NCI-H2029 treated with DMSO at 0.1 percent for 48 hours (cell line): ENCODE measurements at places on chromosomes 1 and 21.

DNA sequence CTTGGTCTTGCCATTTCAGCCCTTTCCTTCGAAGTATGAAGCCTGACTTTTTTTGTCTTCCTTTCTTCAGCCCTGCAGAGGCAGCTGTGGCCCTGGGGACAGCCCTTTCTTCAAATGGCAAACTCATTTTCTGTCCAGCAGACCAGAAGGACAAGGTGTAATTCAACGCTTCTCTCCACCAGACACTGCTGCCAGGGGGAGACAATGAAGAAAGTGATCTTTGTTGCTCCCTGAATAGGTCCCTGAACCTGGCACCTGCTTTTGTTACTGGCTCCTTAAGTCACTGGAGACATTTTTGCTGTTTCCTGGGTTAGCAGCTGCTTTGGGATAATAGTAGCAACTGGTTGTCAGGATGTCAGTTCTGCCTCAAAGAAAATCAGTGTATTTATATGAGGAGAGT, 50.8 kb upstream of the MACF1 start:
- peak; percentile 96 for DNase-seq

DNA sequence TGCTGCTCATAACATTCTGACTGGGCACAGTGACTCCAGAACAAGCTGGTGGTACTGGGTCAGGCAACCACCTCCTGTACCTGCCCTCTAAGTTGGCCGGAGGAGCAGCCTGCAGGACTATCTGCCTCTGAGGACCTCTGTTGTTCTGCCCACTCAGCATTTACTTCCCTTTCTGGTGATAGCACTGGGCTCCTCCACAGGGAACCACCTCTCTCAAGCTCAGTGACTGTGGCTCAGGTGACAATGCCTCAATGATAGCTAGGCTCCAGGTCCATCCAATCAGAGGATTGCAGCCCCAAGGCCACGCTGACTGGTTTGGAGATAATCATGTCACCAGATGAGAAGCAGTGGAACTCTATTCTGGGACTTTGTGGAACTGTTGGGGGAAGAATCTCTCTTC, 15.8 kb downstream of the SLC41A1 start:
- no peak for DNase-seq

GRCh38 chr1:207904391-207904790, 6.5 kb downstream of the CD34 start:
- DNase-seq: no peak

DNA sequence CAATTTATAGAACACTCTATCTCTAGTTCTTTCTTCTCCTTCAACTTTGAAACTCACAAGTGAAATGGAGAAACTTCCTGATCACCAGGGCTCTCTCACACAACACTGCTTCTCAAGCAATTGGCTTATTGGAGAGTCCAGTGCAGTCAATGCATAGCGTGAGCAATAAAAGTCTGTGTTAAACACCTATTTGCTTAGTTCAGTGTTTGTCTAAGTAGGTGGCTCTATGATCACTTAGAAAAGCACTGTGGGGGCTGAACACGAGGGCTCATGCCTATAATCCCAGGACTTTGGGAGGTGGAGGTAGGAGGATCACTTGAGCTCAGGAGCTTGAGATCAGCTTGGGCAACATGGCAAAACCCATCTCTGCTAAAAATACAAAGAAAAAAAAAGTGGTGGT, 12.2 kb downstream of the CTSS start:
- DNase-seq: no peak

DNA sequence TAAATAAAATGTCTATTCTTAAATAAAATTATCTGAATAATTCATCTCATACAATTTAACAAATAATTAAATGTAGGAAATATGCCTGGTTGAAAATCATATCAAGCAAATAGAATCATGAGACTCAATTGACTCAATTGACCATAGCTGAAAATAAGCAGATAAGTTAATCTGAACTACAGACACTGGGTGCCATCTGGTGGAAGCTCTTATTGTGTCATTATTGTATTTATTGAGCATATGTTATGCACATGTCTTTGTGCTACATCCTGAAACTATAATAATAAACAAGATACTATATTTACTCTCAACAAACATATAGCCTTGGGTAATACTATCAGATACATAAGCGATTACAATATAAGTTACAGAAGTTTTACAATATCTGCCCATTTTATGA, 41.0 kb downstream of the BRINP3 start:
- DNase-seq: no peak

GRCh38 chr1:6322161-6322560, 61.3 kb upstream of the GPR153 start:
- DNase-seq: no peak

GRCh38 chr1:237590386-237590785, 300.3 kb downstream of the ZP4 start:
- no peak for DNase-seq

DNA sequence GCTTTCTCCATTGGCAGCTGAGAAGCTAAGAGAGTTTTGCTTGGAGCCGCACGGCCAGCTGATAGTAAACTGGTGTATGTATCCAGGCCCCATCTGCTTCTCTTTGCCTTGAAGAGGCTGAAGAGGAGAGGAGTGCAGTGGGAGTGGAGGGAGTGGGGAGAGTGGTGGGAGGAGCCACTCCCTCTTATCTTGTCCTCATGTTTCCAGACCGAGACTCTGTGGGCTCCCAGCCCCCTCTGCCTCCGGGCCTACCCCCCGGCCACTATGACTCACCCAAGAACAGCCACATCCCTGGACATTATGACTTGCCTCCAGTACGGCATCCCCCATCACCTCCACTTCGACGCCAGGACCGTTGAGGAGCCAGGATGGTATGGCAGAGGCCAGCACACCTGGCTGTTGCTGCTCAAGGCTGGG, 6.0 kb upstream of the LRRC71 start:
- DNase-seq: no peak

- DNase-seq: no peak
These were observed 38.3 kb downstream of the GALNT2 start for GRCh38 chr1:230105245-230105753.

DNA sequence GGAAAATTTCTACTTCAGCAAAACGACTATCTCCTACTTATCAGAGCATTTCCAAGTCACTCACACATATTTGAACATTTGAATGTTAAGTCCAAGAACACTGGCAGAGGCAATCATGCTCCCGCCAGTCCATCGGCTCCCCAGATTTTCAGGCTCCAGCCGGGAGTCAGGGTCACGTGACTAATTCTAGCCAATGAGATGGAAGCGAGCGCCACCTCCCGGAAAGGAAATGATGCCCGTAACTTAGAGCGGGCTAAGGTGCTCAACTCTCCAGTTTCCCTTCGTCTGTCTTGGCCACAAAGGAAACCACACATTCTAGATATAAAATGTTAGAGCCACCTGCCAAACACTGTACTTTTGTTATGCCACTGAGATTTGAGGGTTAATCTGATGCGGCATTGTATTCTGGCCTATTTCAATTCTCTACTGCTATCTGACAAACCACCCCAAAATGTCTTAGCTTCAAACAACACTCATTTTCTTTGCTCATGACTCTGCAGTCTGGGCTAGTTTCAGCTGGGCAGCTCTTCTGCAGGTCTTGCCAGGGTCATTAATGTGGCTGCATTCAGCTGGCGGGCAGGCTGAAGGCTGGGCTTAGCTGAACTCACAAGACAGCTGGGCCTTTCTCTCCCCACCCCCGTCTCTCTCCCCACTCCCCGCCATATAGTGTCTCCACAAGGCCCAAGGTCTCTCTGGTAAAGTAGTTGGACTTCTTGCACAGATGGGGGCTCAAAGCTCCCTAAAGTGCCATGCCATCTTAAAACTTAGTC, 16.5 kb upstream of the LHX4 start:
- no peak for DNase-seq

- no peak for DNase-seq
These were observed 41.2 kb downstream of the LPAR3 start for GRCh38 chr1:84851839-84852238.

- no peak for DNase-seq
These were observed 67.1 kb downstream of the FGGY start for GRCh38 chr1:59364037-59364436.

- no peak for DNase-seq
These were observed 4.2 kb upstream of the PTPN22 start for GRCh38 chr1:113875714-113876113.

GRCh38 chr1:170567214-170567613, 35.2 kb downstream of the GORAB start:
- no peak for DNase-seq

DNA sequence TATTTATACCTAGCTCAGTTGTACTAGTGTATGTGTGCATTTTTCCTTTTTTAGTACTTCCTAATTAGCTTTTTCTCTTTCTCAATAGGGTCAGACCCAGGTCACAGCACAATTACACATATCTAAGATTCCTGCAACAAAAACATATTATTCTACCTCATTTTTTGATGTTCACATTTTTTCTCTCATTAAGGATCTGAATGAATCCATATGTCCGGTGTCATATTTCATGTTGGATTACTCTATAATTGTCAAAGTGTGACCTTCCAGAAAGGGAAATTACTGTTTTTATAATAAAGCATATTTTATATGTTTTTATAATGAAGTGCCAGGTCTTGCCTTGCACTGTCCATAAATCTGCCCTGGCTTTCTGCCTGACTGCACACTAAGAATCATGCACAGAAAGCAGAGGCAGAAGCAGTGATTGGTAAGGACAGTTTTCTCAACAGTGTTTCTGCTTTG, 143.7 kb downstream of the KCNT2 start:
- DNase-seq: no peak

DNA sequence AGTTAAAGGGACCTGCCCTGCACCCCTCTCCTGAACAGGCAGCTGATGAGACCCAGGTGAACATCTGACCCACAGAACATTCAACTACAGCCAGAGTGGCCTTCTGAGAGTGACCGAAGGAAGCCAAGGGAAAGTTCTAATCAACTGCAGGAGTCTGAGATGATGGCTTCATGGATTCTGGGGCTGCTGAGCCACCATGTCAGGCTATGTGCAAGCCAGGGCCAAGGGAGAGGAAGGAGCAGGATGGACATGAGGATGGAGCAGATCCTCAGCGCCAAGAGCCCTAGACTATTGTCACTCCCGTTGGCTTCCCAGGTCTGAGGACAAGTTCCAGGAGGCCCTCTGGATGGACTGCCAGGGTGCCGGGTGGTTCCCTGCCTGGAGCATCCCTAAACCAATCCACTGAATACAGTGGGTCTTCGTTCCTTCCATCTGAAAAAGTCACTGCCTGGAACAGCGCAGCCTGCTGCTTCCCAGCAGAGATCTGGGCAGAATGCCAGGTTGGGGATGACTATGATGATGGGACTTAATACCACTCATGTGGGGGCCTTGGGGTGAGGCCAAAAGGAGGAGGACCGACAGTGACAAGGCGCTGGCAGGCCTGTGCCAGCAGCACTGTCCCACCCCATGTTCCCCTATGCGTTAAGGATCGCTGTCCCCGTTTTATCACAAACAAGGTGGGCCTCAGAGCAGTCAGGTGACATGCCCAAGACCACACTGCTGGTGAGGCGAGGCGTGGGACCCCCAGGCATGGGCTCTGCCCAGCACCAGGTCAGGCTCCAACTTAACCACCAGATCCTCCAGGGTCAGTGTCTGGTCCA, 19.8 kb downstream of the SPOCD1 start:
- DNase-seq: peak; percentile 46

DNA sequence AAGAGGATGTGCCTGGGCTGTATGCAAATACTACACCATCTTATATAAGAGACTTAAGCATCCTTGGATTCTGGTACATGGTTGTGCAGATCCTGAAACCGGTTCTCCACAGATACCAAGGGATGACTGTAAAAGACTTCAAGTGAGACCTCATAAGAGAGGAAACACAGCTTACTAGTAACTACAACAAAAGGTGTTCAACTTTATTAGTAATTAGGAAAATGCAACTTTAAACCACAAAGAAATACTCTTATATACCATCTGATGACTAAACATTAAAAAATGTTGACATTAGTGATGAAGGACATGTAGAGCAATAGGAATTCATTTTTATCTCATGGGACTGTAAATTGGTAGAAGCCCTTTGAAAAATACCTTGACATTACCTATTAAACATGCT, 102.7 kb downstream of the RASAL2 start:
- no peak for DNase-seq

DNA sequence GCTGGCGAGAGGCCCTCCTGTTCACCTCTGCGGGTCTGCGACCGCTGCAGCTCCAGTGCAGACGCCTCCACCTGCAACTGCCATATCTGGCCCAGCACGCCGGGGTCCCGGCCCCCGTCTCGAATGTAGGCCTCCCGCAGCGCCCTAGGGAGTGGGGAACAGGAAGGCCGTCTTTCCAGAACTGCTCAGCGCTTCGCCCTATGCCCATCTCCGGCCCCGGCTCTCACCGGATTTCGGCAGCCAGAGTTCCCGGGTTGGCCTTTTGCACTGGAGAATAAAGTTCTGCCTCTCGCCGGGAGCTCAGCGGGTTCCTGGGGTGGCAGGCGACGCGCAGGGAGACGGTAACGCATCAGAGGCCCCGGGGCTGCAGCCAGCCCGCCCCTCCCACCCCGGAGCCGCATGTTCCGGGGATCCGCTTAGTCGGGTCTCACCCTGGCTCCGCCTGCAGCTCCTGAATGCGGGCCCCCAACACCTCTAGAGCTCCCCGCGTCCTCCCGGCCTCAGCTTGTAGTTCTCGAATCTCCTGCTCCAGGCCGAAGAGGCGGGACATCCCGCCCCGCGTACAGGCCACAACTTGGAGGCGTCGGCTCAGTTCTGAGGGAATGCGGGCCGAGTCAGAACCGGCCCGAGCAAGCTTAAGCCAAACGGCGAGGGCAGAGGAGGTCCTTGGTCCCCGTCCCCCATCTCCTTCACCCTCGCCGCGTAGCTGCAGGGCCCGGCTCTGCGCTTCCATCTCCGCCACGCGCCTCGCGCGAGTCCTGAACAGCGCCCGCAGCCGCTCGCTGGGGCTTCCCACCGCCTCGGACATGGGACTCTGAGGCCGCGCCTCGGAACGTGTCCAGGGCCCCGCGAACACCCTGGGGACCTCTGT, 1.1 kb downstream of the CCDC17 start:
- no peak for DNase-seq

DNA sequence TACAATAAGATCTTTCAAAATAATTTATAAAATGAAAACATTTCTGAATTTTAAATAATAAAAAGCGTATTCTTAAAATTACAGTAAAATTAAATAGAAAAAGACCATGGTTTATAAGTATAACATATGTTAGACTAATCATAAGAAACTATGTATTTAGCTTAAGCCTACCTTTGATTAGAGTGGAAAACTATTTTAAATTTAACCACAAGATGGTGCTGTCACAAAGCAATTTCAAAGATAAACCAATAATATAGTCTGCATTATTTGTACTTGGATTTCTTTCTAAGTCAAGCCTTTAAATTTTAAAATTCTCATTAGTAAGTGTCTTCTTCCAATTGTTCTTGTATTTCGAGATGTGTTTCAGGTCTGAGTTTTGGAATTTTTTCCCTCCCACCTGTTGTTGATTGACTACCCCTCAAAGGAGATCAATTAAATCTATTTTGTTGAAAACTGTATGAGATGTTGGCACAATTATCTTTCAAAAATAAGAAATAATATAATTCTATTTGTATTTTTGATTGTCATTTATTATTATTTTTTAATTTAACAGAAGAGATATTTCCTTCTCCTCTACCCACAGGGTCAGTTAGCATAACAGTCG, 459.8 kb downstream of the KCNT2 start:
- peak; percentile 33 for DNase-seq
